ENCODE measurements at places on chromosomes 7 and 10. TPM values are rescaled to one million over a fixed set of nuclear protein-coding genes. Genes with fewer than 3 reads are reported as not detected.

Gene SEMA3A
- total RNA-seq, result 3.0 TPM

Gene GDF2
- total RNA-seq, result not detected

Gene HOXA3
- total RNA-seq, result not detected

Gene GBX1
- total RNA-seq, result not detected

Gene PNLIP
- not detected for total RNA-seq
